Immature natural killer cell (primary cell): ENCODE measurements at places on chromosomes 12 and 14. TPM values are rescaled to one million over a fixed set of nuclear protein-coding genes. Genes with fewer than 3 reads are reported as not detected.
A peak's percentile ranks its signal among the peaks of the same experiment; 100 is the strongest.

GRCh38 chr14:105933238-105933637, 406.9 kb downstream of the TMEM121 start:
- DNase-seq: no peak

DNA sequence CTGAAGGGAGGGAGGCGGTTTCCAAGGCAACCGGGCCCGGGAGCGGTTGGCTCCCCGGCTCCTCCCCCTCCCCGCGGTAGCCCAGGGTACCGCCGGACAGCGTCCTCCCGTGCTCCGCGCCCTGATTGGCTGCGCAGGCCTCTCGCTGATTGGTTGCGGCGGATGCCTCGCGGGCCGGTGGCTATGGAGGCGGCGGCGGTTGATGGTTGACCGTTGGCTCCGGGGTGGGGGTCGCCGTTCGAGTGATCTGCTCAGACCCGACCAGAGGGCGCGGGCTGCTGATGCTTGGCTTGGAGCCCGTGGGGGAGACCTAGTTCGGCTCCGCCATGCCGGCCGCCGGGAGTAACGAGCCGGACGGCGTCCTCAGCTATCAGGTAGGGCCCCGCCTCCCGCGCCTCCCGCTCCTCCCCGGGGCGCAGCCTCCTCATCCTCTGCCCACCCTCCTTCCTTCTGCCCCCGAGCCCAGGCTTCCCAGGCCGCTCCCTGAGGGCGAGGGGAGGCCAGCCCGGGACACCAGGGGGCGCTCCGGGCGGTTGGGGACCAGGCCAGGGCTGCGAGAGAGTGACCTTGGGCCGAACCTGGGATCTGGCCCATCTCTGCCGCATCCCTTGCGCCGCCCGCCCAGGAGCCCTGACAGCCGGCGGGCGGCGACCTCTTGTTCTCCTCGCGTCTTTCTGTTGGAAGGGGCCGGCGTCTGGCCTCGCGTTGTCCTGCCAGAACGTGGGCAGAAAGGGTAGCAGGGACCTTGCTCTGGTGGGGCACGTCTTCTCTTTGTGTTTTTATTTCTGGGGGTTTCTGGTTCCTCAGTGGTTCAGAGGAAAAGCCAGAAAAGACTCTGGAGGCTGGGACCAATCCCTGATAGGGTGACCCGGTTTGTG, at the start of gene SLC4A8:
TSS of gene SLC4A8 (plus strand) at position 170 of the 878 bp plus-strand sequence. CDS start at position 327, 157 bp downstream.
- peak; percentile 87 for DNase-seq

The SLC16A7 gene
- 16.1 TPM for polyA plus RNA-seq

The CHFR gene
- polyA plus RNA-seq: 66.5 TPM

The SIX1 gene
- not detected for polyA plus RNA-seq
